ENCODE measurements at places on chromosomes 7 and 10.

DNA sequence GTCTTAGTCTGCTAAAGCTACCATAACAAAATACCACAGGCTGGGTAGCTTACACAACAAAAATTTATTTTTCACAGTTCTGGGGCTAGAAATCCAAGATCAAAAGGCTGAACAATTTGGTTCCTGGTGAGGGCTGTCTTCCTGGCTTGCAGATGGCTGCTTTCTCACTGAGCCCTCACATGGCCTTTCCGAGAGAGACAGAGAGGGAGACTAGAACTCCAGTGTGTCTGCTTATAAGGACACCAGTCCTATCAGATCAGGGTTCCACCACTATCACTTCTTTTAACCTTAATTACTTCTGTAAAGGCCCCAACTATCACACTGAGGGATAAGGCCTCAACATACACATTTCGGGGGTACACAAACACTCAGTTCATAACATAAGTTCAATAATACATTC lies 527.4 kb upstream of the VSTM2A start:
- DNase-seq, result no peak

GRCh38 chr10:97222326-97222961 lies 36.7 kb upstream of the SLIT1 start:
- DNase-seq, result peak; percentile 69

DNA sequence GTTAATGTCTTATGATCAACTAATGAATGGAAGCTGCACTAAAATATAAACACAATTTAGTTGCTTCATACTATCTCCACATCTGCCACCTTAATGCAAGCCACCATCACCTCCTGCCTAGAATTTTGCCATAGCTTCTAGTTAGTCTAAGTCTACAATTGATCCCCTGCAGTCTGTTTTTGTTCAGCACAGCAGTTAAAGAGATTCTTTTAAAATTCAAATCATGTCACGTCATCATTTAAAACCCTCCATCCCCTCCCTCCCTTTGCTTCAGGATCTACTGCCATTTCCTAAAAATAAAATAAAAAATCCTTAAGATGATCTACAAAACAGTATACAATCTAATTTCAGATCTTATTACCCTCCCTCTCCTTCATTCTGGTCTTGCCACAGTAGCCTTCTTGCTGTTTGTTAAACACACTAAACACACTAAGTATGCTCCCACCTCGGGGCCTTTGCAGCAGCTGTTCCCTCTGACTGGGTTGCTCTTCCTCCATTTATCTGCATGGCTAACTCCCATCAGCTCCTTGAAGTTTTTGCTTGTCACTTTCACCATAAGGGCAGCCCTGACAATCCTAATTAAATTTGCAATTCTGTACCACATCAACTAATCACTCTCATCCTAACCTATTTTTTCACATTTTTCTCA lies 97.0 kb upstream of the FOXP2 start:
- DNase-seq, result no peak

GRCh38 chr10:80453842-80454512 lies at the start of gene TSPAN14:
Gene TSPAN14 (plus strand): TSS chr10:80454310. CDS start chr10:80489234, 34,924 bp downstream.
- peak; percentile 87 for DNase-seq

DNA sequence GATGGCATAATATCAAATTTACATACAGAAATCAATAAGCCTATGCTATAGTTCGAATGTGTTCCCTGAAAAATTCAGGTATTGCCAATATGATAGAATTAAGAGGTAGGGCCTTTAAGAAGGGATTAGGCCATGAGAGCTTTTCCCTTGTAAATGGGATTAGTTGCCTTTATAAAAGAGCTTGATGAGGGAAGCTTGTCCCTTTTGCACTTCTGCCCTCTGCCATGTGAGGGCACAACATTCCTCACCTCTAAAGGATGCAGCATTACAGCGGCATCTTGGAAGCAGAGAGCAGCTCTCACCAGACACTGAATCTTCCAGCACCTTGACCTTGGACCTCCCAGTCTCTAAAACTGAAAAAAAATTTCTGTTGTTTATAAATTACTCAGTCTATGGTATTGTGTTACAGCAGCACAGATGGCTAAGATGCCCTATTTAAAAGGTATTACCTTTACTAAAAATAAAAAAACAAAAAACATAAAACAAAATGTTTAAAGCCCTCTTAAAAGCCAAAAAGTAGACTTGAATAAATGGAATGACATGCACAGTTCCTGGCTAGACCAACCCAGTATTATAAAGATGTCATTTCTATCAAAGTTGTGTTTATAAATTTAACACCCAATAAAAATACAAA lies 909.6 kb downstream of the REEP3 start:
- peak; percentile 39 for DNase-seq

DNA sequence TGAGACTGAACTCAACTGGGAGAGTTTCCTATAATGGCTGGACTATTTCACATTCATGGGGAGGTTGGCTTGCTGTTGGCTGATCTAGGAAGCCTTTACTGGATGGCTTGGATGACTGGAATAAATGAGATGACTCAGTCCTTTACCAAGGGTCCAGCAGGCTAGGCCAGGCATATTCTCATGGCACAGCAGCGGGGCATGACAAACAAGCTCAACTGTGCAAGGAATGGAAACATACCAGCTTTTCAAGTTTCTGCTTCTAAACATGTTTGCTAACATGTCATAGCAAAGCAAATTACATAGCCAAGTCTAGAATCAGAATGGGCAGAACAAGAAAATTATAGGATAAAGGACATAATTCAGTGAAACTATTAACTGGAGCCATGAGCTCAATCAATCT lies 46.8 kb upstream of the CRTAC1 start:
- DNase-seq, result no peak

DNA sequence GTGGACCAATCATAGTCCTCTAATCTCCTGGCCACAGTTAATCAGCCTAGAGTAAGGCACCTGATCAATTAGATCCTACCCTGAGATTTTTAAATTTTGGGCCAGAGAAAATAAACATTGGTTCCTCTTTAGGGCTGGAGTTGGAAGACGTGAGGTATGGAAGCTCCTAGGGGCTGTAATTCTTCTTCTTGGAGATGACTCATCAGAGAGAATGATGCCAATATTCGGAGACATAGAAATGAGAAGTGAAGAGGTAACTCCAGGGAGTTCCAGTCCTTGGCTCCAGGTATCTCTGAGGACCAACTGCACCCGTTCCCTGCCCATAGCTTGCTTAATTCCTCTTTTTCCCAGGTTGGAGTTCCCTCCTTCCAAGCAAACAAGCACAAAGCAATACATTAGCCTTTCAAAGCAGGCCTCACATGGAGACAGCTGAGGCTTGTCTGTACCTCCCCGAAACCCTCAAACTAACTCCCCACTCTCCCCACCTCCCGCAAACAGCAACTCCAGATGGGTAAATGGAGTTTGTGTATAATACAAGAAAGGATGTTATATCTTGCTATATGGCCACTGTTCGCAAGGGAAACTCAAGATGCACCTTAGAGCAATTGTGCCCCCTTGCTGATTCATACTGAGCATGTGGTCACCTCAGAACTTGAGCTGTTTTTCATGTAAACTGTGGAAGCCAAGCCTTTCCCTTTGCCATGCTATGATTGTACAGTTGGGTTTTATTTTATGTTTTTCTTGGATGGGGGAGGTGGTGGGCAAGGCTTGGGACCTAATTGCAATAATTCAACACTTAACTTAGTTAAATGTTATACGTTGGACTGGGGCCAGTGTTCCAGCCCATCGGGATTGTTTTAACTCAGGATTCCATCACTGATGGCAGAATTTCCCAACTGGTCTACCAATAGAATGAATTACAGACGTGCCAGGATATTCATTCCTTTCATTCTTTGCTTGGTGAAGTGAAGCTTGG lies 29.3 kb downstream of the PIK3AP1 start:
- DNase-seq, result no peak

GRCh38 chr10:63430091-63430998 lies 35.4 kb downstream of the JMJD1C start:
- no peak for DNase-seq

- no peak for DNase-seq
These were observed 1.2 kb upstream of the OR6V1 start for GRCh38 chr7:143050931-143051330.

- peak; percentile 21 for DNase-seq
These were observed 33.7 kb downstream of the R3HCC1L start for GRCh38 chr10:98168147-98168546.

DNA sequence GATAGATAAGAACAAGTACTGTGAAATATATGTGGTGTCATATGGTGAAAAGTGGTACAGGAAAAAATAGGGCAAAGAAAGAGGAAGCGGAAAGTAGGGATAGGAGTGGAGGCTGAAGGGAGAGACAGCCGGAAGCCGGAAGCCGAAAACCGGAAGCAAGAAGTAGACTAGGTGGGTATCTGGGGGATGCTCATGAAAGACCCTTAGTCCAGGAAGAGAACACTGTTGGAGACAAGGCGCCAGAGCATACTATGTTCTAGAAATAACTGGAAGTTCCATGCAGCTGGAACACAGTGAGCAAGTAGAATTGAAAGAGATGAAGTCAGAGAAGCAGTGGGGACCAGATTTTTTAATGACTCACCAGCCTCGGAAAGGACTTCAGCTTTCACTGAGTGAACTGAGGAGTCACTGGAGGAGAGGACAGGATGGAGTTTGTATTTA lies 22.5 kb downstream of the ST8SIA6 start:
- no peak for DNase-seq

DNA sequence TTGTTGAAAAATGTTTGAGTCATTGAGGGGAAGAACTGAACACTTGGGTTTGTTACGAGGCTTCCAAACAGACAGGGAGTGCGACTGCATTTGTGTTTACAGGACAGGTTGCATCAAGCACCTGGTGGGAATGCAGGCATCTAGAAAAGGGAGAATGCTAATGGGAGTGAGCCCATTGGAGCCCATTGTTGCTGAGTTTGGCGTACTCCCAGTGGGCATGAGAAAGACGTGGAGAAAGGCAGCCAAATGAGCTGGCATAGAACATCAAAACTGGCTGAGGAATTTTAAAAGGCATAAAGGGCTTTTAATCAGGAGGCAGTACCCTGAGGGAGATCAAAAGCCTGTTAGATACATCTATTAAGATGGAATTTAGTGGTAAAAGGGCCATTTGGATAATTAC lies 171.6 kb upstream of the NPSR1 start:
- DNase-seq, result no peak

DNA sequence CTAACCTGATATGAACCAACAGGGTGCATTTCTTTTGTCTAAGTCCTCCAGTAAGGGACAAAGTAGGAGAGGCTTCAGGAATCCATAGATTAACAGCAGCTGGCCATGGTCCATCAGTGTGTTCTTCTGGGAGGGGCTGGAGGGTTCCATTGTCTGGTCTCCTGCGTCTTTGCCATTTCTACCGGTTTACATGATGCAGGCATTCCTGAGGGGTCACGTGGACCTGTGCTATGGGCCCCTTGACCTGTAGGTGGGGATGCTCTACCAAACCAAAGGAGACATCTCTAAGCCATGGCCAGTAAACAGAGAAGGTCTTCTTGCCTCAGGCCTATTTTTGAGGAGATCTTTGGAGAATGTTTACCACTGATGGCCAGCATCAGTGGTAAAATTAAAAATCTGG lies 28.7 kb upstream of the HABP2 start:
- no peak for DNase-seq

GRCh38 chr7:157615101-157615817 lies 278.5 kb downstream of the DNAJB6 start:
- no peak for DNase-seq

- no peak for DNase-seq
These were observed 33.3 kb upstream of the PPIF start for GRCh38 chr10:79313911-79314439.

- peak; percentile 54 for DNase-seq
These were observed at the start of gene GPRIN2 for GRCh38 chr10:46556515-46557318. Gene GPRIN2 (minus strand): TSS chr10:46556658. CDS start chr10:46550736, 5,922 bp downstream.

DNA sequence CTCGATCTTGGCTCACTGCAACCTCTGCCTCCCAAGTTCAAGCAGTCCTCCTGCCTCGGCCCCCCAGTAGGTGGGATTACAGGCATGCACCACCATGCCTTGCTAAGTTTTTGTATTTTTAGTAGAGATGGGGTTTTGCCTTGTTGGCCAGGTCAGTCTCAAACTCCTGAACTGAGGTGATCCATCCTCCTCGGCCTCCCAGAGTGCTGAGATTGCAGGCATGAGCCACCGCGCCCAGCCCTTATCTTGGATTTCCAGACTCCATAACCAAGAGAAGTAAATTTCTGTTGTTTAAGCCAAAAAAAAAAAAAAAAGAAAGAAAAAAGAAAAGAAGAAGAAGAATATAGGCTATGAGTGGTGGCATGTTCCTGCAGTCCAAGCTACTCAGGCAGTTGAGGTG lies 53.3 kb upstream of the RABGEF1 start:
- DNase-seq, result no peak

DNA sequence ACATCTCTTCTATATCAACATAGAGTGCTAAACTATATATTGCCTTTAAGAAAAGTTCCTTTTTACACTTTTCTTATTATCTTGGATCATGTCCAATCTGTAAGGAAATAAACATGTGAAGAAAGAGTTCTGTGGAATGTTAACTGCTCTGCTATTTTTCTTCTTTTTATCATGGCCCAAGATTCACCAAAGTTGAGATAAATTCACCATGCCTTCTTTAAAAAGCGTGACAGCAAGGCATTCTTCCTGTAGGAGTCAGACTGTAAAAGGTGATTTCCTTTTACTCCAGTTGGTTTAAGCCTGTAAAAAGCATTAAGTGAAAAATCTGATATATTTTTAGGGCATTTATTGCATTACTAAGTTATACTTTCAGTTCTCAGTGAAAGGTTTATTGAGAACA lies 165.7 kb upstream of the FZD1 start:
- DNase-seq, result no peak

DNA sequence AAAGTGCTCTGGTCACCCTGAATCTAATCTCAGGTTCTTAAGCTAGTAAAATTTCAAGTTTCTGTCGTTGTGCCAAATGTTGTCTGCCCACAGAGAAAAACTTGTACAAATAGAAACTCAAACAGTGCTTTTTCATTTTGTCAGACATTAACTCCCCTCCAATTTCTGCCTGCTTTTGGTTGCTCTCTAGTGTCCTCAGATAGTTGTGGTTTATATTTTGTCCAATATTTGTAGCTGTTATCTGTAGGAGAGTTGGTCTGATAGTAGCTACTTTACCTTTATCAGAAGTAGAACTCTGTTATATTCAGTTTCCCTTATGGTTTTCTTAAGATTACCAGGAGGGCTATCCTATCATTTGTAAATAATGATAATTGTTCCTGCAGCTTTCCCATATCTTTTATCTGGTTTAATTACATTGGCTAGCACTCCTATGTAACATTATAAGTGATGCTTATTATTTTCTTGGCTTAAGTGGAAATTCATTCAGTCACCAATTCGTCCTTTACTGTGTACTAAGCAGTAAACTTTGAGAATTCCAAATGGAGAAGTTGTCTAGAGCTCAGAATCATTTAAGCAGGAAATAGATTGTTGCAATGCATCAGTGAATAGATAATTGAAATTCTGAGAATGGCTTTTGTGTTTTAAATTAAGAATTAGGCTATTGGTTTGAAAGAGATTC lies 91.0 kb downstream of the ANKIB1 start:
- DNase-seq, result no peak

- no peak for DNase-seq
These were observed 79.0 kb upstream of the CELF2 start for GRCh38 chr10:10938676-10939075.

GRCh38 chr7:18889436-18889835 lies 228.0 kb downstream of the TWIST1 start:
- no peak for DNase-seq

- DNase-seq, result peak; percentile 76
These were observed at the start of gene FAM237B for GRCh38 chr7:90320801-90321494. Gene FAM237B (minus strand): TSS chr7:90321304. CDS start chr7:90319748, 1,556 bp downstream.

All from retina (tissue), 1 donor.